ENCODE measurements at places on chromosomes 12 and 14.

GRCh38 chr12:24803430-24804245 lies 145.3 kb downstream of the BCAT1 start:
- no peak for ATAC-seq

DNA sequence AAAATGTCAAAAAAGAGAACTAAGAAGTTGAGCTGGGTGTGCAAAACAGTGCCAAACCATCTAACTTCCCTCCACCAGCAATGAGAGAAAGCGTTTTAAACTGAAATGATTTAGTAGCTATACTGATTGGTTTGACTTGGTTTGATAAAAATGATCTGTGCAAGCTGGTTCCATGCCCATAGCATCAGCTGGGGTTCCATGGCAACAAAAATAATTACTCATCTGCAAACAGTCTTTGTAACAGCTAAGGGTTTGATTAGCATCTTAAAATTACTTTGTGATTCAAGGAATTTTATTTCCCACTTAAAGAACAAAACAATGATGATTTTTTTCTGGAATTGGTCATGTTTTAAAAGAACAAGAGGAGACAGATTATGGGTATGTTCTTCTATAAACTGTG lies 15.0 kb upstream of the BICD1 start:
- ATAC-seq: no peak

GRCh38 chr14:101151226-101151926 lies 247.9 kb upstream of the RTL1 start:
- no peak for ATAC-seq

DNA sequence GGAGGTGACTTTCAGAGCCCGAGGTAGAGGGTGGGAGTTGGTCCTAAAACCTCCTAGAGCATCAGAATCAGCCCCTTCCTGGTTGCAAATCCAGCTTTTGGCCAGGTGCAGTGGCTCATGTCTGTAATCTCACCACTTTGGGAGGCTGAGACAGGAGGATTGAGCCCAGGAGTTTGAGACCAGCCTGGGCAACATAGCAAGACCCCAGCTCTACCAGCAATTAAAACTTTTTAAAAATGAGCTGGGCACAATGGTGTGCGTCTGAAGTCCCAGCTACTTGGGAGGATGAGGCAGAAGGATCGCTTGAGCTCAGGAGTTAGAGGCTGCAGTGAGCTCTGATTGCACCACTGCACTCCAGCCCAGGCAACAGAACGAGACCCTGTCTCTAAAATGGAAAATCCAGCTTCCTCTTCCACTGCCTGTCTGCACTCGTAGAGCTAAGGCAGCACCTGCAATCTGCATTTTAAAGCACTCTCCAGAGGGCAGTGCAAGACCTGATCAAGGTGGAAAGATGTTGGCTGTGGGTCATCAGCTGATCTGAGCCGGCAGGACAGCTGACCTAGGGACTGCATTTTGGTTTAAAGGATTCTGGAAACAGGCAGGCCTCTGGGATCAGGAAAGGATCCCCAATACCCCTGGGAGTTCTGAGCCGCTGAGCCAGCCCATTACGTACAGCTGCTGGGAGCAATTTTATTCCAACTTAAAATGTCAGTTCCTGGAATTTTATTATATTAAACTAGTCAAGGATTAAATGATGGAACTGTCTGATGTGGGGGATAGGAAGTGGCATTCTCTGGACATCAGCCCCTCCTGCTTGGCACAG lies 1.8 kb upstream of the TESC start:
- no peak for ATAC-seq

DNA sequence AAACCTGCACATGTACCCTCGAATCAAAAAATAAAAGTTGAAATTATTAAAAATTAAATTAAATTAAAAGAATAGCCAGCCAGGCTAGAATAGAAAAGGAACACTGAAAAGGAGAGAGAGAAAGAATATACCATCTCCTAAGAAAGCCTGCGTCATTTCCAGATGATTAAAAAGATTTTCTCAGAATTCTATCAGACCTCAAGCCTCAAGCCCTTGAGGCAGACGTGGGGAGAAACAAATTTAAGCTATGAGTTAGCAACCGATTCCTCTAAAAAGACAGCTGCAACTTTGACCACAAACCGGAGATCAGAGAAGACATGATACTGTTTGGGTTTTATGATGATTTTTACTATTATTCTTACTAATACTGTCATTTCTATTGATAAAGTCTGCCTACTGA lies 138.3 kb downstream of the KSR2 start:
- ATAC-seq: no peak

GRCh38 chr14:43105305-43105704 lies 1401.8 kb downstream of the FSCB start:
- no peak for ATAC-seq

DNA sequence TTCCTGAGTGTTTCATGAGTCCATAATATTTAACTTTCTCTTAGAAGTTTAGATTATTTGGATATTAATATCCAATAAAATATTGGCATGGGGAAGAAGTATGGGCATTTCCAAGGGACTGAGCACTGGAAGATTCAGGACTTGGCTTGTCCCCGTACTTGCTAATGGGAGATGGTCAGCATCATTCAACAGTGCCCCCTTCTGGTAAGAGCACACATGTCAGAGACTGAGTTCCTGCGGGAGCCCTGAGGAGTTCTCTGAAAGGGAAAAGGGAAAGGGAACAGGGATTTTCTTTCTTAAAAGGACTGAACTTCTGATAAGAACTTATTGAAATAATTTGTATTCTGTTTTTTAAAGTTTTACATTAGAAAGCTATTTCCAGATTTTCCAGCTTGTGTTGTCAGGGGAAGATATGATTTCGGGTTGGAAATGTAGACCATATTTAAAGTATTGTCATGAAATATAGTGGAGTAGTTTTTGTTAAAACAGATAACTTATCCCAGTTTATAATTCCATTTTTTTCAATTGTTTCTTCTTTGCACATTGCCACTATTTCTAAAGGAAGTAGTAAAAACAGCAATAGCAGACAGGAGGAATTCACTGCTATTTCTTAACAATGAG lies 59.8 kb upstream of the C12orf71 start:
- ATAC-seq: peak; percentile 60

GRCh38 chr12:23810329-23810902 lies 139.1 kb downstream of the SOX5 start:
- no peak for ATAC-seq

DNA sequence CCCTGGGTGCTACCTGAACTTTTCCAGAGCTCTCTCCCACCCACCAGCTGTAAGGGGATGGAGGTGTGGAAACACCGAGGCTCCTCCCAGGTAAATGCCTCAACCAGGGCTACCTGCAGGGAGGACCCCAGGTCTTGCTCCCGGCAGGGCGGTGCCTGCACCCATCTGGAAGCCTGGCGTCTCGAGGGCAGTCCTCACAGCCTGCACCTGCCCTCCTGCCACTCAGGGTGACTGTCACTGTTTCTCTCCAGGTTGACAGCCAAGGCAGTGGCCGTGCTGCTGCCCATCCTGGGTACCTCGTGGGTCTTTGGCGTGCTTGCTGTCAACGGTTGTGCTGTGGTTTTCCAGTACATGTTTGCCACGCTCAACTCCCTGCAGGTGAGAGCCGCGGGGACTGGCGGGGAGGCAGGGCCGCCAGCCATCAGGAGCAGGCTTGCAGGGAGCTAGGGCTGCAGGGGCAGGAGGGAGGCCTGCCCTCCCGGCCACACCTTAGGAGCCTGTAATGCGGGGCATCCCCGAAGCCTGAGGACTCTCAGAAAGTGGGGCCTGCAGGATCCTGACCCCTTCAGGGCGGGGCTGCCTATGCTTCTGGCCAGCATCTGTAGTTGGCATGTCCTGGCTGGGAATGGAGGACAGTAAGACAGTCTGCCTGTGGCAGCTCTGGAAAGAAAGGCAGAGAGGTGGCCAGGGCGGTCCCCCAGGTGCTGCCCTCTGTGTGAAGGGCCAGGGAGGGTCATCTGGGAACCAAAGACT lies 182.3 kb downstream of the ADGRD1 start:
- no peak for ATAC-seq

- ATAC-seq: no peak
Measured at GRCh38 chr12:31257784-31258183, 68.2 kb downstream of the SINHCAF start.

- no peak for ATAC-seq
Measured at GRCh38 chr14:24971255-24971654, 78.7 kb downstream of the STXBP6 start.

- no peak for ATAC-seq
Measured at GRCh38 chr12:87216436-87216835, 812.8 kb downstream of the C12orf50 start.

DNA sequence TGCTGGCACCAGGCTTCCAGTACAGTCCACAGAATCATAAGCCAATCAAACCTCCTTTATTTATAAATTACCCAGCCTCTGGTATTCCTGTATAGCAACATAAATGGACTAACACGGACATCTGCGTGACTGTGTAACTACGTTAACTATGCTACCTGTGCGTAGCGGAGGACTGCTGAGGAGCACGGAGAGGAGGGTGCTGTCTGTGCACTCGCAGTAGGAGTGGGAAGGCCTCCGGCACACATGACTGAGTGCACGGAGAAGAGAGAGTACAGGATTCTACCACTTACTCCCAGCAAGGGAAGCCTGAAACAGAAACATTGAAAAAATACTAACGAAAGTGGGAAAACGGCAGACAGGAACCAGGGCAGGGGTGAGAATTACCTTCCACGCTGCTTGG lies 22.9 kb downstream of the RAD52 start:
- ATAC-seq: no peak

GRCh38 chr14:51654533-51654845 lies 2.8 kb downstream of the FRMD6 start:
- no peak for ATAC-seq

- no peak for ATAC-seq
Measured at GRCh38 chr12:3317841-3318501, 173.0 kb upstream of the PRMT8 start.

DNA sequence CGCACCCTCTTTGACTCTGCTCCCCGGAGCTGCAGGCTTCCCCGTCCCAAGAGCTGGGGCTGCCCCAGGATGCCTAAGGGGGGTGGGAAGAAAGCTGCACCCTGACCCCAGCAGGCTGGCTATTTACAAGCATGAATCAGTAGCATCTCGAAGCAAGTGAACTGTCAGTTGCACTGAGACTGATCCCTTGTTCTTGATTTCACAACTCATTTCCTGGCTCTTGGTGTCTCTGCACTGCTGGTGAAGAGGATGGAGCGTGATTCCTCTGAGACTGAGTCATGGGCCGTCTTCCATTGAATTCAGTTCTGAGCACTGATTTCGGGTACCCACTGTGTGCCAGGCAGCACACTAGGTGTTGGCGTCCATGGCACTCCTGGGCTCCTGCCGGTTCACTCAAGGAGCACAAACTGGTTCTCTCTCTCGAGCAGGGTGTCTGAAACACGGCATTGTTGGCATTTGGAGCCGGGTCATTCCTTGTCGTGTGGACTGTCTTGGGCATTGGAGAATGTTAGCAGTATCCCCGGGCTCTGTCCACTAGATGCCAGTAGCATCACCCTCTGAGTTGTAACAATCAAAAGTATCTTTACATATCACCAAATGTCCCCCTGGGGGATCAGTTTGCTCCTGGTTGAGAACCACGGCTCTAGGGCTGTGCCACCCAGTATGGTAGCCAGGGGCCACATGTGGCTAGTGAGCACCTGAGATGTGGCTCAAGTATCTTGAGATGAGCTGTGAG lies 86.9 kb downstream of the RIN3 start:
- ATAC-seq: no peak

- ATAC-seq: no peak
Measured at GRCh38 chr12:76560086-76560491, 518 bp upstream of the OSBPL8 start.

DNA sequence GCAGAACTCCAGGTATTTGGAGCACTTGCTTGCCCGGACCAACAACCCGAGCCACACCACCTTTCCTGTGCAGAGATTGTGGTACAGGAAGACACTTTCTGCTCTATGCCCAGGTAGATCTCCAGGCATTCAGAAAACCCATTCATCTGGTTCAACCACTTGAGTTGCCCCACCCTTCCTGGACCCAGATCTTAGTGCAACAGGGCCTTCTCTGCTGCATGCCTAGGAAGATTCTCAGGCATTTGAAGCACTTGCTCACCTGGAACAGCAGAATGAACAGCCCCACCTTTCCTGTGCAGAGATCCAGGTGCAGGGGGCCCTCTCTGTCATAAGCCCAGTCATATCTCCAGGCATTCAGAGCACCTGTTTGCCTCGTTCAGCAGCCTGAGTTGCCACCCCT lies 412.8 kb upstream of the MGAT4C start:
- no peak for ATAC-seq

DNA sequence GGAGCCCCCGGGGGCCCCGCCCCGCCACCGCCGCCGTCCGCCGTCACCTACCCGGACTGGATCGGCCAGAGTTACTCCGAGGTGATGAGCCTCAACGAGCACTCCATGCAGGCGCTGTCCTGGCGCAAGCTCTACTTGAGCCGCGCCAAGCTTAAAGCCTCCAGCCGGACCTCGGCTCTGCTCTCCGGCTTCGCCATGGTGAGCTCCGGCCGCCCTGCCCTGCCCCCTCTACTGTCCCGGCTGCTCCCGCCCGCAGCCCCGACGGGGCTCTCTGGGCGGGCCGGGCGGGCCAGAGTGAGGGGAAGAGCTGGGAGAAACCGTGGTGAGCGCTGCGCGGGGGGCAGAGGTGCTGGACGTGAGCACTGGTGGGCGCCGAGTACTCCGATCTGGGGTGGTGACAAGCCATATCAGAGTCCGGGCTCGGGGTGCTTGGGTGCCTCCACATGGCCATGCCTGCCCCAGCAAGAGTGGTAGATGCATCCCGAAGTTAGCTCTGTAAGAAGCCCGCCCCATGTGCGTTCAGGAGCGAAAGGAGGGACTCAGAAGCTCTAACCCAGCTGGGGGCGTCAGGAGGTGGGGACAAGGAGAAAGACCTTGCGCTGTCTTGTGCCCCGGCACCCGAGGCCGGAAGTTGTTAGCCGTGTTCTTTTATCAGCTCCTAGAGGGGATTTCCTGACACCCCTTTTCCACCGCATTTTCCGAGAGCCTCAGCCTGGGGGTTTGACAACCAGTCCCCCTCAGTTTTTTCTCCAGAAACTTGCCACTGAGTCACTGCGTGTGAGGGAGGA lies 717 bp downstream of the ORAI1 start:
- peak; percentile 67 for ATAC-seq

DNA sequence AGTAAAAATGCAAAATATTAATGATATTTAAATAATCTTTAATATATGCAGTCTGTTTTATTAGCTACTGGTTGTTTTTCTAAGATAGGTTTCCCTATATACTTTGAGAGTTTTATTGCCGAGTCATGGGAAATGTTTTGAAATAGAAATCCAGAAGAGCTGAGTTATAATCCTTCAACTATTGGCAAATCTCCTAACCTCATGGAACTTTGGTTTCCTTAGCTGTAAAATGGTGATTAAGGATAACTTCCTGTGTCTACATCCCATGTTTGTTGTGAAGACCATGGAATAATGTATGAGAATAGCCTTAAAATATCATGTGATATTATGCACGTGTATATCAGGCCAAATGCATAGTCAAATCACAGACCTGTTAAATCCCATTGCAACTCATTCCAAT lies 51.0 kb downstream of the UNC79 start:
- no peak for ATAC-seq

GRCh38 chr14:62796431-62796830 lies 248.8 kb downstream of the KCNH5 start:
- no peak for ATAC-seq

GRCh38 chr14:50736932-50737419 lies 68.9 kb upstream of the SAV1 start:
- peak; percentile 92 for ATAC-seq

All from activated CD4-positive, CD25-positive, alpha-beta regulatory T cell treated with anti-CD3 and anti-CD28 coated beads, Interleukin-2, amount 50 U/mL, for 24 hours (primary cell).